ENCODE measurements at places on chromosomes 3 and 15. TPM values are rescaled to one million over a fixed set of nuclear protein-coding genes. Genes with fewer than 3 reads are reported as not detected.

GRCh38 chr15:39415634-39416033 lies 165.2 kb upstream of the THBS1 start:
- DNase-seq, result no peak

Gene GPR62
- total RNA-seq, result 0.46 TPM

Gene CYP11A1
- total RNA-seq, result 1.1 TPM

DNA sequence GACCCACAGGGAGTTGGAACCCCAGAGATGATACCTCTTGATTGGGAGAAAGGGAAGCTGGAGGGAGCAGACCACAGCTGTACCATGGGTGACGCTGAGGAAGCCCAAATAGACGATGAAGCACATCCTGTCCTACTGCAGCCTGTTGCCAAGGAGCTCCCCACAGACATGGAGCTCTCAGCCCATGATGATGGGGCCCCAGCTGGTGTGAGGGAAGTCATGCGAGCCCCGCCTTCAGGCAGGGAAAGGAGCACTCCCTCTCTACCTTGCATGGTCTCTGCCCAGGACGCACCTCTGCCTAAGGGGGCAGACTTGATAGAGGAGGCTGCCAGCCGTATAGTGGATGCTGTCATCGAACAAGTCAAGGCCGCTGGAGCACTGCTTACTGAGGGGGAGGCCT lies 201.1 kb downstream of the AKAP13 start:
- DNase-seq, result peak; percentile 80

Gene ECE2
- 6.6 TPM for total RNA-seq

- no peak for DNase-seq
Observed at GRCh38 chr3:144375088-144375487, 403.5 kb downstream of the DIPK2A start.

Gene ADAM10
- total RNA-seq, result 96.1 TPM

DNA sequence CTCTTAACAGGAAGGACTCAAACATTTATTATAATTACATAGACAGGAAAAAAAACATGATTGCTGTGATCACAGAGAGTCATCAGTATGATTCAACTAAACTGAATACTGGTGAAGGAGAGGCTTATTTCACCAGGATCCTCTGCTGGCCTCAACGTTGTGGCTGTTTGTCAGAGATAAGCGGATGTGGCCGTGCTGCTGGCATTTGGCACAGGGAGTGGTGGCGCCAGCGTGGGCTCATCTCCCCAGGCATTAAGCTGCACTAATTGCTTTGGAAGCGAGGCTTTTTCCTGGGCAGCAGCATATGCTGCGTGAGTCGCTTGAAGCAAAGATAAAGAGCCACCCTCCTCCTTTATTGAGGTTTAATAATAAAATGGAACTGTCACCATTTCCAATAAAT lies 306.7 kb downstream of the LRTM1 start:
- no peak for DNase-seq

GRCh38 chr3:59658274-59658673 lies 608.4 kb upstream of the CFAP20DC start:
- DNase-seq, result no peak

GRCh38 chr15:58381697-58382096 lies 50.1 kb upstream of the LIPC start:
- no peak for DNase-seq

Gene SEMA3F
- total RNA-seq, result 8.7 TPM

- DNase-seq, result no peak
Observed at GRCh38 chr3:150217691-150218090, 190.4 kb upstream of the TSC22D2 start.

DNA sequence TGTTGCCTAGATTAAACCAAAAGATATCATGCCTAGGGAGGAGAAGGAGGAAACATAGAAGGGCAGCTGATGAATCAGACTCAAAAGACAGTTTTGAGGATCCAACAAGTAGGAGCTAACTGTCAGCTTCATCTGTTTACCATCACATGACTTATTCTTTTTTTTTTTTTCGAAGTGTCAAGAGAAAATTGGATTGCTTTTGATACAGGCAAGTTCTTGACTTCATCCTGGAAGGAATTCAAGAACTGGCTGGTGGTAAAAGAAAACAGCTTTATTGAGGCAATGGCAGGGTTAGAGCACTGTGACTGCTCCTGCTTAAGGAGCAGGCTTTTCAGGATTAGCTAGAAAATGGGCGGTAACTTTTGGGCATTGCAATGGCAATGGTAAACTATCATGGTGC lies 227.5 kb upstream of the KCNMB2 start:
- no peak for DNase-seq

DNA sequence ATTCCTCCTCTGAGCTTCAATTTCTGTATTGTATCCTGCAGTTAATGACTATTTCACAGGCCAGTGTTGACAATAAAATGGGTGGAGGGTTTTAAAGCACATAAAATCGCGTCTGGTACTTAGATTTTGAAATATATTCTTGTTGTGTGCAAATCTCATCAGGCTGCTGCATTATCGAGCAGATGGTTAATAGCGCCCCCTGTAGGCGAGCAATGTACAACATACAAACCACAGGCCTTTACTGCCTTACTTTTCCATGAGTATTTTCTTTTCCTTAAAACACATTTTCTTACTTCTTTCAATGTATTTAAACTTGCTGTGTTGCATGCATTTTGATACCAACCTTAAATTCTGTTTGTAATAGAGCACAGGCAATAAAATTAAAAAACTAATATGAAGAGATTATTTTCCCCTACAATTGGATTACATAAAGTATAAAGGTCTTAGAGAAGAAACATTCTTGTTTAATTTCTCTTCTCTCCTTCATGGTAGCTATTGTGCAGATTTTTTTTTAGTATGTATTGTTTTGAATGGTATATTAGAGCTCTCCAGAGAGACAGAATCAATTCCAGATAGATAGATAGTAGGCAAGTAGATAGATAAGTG lies 608.4 kb downstream of the CADM2 start:
- DNase-seq, result peak; percentile 49

Gene KIF15
- total RNA-seq, result 0.25 TPM

DNA sequence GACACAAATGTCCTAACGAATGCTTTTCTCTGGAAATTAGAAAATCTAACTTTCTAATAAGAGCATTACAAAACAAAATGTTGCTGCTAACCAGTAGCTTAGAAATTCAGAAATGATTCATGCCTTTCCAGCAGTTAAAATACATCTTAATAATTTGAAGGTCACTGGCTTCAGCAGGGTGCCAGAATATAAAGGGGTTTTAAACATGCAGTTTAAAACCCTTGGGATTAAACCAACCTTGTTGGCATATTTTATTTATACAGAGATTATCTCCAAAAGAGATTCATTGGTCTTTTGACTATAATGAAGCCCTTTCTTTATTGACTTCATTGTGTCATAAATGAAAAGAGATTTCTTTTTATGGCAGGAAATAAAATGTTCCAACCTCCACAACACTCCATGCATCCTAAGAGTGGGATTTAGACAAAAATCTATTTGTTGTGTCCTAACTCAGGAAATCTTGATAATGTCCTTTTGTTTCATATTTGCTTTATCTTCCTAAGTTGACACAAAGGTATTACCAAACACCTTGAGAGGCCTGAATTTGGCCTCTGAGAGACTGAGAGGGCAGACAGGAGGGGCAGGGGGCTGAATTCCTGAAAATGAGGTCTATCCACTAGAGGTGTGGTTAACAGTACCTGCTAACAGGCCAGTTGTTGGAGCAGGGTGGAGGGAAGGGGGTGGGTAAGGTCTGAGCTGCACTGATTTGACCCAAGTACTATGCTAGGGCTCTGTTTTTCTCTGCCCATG lies 124.4 kb downstream of the FEZF2 start:
- no peak for DNase-seq

Gene FAM107A
- 55.9 TPM for total RNA-seq

Gene CPN2
- not detected for total RNA-seq

Gene SKOR1
- total RNA-seq, result 0.18 TPM

GRCh38 chr15:65038836-65039235 lies 6.4 kb upstream of the SLC51B start:
- DNase-seq, result no peak

DNA sequence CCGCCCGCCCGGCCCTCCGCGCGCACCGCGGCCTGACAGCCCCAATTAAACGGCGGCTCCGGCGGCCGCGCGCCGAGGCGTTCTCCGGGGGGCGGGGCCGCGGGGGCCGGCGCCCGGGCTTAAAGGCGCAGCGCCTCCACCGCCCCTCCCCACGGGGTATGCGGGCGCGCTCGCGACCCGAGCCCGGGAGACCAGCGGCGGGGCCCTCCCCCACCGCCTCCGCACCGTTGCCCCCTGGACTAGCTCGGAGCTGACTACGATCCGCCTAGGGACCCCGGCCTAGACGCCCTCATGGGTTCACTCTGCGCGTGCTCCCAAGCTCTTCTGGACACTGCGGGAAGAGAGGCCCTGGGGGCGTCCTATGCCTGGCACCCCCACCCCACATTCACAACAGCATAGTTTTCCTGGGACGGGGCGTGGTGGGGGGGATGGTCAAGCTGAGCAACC lies at the start of gene DUSP7:
Gene DUSP7, minus strand, starts transcription at position 51 of the 447 bp plus-strand sequence. CDS start 205 bp downstream, outside the sequence.
- peak; percentile 92 for DNase-seq

Gene SMCO1
- 12.1 TPM for total RNA-seq

- no peak for DNase-seq
Observed at GRCh38 chr3:58104151-58104550, 95.9 kb downstream of the FLNB start.

Gene NDUFAF3
- 178 TPM for total RNA-seq

DNA sequence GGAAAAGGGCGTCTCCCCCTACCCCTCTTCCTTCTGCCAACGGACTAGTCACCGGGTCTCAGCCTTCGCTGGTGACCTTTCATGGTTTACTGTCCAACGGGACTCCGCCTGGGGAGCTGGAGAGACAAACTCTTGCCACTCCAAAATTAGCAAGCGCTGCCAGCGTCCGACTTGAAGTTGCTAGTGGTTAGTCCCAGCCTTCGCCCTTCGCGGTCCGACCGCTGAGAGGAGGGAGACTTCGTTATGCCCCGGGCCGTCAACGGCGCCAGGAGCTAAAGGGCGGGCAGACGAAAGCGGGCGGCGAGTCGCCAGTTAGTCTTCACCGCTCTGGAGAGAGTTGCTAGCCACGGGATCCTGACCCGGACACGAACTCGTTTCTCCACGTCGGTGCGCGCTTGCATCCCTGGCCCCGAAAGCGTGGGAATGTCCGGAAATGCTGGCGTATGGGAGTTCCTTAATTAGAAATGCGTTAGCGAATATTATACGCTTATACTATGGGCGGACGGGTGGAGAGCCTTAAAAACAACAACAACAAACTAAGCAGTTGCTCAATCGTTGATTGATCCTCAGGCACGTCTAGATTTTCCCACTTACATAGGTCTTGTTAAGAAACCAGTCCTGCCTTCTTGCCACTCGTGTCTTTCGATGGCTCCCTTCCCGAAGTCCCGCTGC lies 716 bp downstream of the SMC4 start:
- peak; percentile 44 for DNase-seq

DNA sequence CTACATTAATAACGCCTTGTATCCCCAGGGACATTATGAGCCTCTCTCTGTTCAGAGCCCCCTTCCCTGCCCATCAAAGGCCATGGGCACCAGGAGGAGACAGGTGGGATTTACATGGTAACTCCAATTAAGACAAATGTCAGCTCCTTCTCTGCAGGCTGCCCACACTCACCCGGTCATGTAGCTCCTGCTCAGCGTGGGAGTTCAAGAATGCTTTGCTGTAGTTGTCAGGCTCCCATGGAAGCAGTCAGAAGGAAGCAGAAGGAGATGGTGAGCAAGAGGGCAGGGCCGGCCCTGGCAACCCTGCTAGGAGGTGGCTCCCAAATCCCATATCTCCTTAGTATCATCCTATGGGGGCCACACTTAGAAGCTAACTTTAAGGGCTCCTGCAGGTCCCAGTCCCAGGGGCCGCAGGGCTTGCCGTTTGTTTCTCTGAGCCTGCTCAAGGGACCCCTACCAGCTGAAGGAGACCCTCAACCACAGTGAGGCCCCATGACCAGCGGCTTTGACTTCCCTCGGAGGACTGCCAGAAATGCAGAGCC lies 218.4 kb upstream of the TLE3 start:
- no peak for DNase-seq

DNA sequence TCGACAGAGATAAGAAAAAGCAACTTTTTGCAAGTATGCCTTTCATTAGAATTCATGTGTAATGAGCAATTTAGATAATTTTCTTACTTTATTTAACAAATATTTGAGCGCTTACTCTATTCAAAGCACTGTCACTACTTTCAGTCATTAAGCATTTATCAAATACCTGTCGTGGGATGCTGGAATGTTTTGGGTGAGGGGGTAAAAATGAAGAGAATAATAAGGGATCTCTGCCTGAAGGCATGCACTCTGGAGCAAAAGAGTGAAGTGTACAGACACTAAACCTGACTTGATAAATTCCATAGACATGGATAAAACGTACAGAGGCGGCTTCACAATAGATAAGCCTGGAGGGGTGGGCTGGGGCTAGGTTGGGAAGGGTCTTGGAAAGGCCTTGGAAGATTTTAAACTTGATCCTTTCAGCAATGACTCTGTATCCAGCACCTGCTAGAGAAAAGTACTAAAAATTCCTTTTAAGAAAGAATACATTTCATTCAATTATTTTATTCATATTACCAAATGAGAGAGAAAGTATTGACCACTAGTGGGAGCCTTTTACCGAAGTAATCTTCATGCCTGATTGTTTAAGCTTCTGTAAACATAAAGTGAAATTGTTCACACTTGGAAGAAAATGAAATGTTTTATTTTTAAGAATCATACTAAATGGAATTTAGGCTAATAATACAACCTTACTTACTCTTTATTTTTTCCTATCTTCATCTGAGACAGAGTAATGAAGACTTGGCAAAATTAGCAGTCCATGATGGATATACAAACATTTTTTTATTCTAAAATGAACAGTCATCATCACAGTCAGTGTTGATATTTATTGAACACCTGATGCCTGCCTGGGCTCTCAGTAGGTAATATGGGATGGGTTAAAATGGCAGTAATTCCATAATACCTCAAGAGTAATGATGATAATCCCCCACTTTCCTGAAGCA lies 113.2 kb downstream of the PPP2R3A start:
- no peak for DNase-seq

GRCh38 chr3:10964537-10965167 lies 27.9 kb upstream of the SLC6A1 start:
- DNase-seq, result peak; percentile 54

DNA sequence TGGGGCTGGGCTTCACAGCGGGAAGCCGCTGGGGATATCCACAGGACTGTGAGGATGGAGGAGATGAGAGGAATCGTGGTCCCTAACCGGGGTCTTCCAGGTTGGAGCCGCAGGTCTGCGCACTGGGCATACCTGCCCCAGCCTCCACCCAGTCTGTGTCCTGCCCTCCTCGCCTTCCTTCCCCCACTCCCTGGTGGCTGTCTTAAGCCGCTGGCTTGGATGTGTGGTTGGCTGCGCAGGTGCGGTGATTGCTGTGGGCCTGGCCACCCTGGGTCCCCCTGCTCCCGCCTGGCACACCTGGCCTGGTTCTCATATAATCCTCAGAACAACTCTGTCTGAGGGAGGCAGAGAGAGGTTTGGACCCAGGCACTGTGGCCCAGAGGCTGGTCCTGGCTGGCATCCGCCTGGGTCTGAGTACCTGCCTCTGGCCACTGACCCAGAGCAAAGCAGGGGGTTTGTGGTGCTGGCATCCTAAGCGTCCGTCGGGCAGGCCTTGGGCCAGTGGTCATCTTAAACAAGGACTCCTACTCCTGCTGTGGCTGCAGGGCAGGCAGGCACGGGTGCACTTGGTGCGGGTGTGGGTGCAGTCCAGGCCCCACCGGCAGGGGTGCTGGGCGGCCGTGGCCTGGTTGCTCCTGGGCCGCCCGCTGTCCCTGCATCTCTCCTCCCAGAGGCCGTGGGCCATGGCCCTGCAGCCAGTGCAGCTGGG lies 18.7 kb downstream of the PLXNA1 start:
- DNase-seq, result no peak

- DNase-seq, result no peak
Observed at GRCh38 chr15:45181491-45182285, 6.1 kb downstream of the SHF start.

GRCh38 chr3:181298421-181298820 lies 308.9 kb upstream of the DNAJC19 start:
- DNase-seq, result no peak
